ENCODE measurements at places on chromosomes 12 and 14.

DNA sequence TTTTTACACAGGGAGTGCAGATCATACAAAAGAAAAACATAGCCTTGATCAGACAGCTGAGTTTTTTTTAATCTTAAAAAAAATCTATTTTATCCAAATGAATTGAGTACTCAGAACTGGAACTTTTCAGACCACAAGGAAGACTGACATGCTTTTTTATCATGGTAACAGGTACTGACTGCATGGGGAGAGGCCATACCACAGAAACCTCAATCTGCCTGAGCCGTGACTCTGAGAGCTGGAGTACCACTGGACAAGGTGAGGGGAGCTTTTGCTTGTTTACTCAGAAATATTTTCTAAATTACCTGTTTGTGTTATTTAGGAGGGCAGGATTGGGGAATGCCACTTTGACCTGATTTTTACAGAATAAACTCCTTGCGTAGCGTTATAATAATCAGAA lies 143.9 kb downstream of the ALX1 start:
- no peak for DNase-seq

GRCh38 chr12:6928703-6929407 lies 1.1 kb downstream of the ATN1 start:
- no peak for DNase-seq

DNA sequence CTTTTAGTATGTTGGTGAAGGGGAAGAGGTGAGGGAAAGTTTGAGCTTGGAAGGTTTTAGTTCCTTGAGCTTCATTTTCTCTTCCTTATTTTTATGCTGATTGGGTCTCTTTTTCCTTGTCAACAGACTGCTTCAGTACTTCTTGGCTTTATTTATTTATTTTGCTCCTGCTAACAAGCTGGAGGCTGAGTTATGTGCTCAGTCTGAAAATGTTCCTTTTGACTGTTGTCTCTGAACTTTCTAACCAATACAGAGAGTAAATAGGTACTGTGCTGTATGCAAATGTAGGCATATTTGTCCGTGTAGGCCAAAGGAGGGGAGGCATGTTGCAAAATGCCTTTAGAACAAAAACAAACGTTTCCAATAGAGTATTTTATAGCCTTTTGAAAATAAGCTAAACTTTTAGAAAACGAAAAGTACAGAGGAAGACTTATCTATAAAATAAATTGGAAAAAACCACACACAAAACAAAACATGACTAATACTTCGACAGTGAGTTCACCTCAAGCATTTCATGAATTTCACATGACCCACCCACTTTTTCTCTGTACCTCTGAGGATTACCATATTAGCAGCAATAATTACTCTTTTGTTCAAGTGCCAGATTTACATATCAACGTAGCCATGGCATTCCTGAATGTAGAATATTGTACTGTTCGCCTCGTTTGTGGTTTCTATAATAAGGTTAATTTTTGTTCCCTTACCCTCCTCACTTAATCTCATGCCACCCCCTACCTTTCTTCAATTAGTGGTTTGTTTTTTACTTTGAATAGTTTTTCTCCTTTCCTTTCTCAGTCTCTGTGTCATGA lies 4.7 kb upstream of the CREBL2 start:
- no peak for DNase-seq

GRCh38 chr12:118544569-118544968 lies 168.2 kb downstream of the SUDS3 start:
- no peak for DNase-seq

DNA sequence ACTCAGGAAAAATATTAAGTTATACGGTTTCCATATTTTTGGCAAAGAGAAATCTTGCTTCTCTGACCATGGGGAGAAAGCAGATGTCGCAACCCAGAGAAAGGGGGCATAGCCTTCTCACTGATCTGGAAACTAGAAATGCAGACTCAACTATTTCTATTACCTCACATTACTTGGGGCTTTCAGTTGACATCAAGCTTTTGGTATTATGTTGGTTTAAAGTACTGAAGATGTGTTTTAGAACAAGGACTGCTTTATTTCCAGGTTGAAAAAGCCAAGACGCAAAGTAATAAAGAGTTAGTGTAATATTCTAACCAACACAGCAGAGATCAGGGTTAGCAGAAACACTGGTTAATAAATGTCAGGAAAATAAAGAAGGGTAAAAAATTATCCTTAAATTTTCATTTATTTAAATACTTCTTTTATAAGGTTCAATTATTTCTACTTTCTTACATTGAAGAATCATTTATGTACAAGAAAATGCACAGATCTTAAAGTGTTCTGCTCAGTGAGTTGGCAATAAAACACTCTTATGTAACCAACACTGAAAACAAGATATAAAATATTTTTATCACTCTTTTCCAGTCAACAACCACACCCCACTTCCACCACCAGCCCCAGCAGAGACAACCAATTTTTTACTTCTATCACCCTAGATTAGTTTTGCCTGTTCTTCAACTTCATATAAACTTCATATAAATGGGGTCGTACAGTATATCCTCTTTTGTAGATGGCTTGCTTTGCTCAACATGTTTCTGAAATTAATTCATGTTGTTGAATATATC lies 26.0 kb downstream of the DCP1B start:
- no peak for DNase-seq

- DNase-seq = no peak
Measured at GRCh38 chr12:53467082-53467481, 15.2 kb downstream of the PCBP2 start.

DNA sequence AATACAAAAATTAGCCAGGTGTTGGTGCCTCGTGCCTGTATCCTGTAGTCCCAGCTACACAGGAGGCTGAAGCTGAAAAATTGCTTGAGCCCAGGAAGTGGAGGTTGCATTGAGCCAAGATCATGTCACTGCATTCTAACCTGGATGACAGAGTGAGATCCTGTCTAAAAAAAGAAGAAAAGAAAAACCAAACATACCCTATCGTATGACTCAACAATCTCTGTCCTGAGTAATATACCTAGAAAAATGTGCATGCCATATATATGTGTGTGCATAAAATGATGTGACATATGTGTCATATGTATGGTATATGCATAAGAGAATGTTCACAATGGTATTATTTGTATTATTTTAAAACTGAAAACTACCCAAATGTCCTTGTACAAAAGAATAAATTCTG lies 261.5 kb upstream of the CLEC14A start:
- no peak for DNase-seq

GRCh38 chr14:92389598-92390158 lies 66.7 kb downstream of the SLC24A4 start:
- DNase-seq = no peak
